ENCODE measurements at places on chromosomes 4 and X.

- no peak for DNase-seq
These were observed 40.0 kb downstream of the CHRDL1 start for GRCh38 chrX:110755611-110756010.

GRCh38 chrX:3468031-3468430, 121.6 kb upstream of the MXRA5 start:
- no peak for DNase-seq

- no peak for DNase-seq
These were observed 7.2 kb upstream of the PNMA3 start for GRCh38 chrX:153049093-153049492.

DNA sequence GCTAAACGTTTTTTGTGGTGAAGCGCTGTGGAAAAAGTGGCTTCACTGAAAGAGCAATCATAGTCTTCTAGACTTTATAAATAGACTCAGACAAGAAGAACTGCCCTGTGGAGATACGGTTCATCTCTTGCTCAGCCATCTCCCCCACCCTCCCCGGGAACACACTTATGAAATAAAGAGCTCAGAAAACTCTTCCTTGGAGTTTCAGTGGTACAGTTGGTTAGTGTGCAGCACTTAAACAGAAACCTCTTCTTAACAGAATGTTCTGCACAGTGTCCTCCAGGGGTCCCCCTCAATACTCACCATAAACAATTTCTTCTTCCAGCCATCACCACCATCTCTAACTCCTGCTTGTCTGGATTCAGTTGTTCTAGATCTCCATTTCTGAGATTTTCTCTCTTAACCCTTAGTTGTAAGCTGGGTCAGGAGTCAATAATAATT, 313.0 kb downstream of the ARHGAP10 start:
- DNase-seq: no peak

DNA sequence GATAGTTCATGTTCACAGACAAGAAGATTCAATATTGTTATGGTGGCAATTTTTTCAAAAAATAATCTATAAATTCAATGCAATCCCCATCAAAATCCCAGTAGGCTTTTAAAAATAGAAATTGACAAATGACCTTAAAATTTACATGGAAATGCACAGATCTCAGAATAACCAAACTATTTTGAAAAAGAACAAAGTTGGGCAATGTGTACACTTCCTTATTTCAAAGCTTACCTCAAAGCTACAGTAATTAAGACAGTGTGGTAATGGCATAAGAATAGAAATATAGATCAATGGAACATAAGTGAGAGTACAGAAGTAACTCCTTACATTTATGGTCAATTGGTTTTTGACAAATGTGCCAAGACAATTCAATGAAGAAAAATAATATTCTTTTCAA, 39.0 kb downstream of the FRMD7 start:
- DNase-seq: no peak

GRCh38 chrX:129557844-129558480, 17.9 kb downstream of the OCRL start:
- no peak for DNase-seq

DNA sequence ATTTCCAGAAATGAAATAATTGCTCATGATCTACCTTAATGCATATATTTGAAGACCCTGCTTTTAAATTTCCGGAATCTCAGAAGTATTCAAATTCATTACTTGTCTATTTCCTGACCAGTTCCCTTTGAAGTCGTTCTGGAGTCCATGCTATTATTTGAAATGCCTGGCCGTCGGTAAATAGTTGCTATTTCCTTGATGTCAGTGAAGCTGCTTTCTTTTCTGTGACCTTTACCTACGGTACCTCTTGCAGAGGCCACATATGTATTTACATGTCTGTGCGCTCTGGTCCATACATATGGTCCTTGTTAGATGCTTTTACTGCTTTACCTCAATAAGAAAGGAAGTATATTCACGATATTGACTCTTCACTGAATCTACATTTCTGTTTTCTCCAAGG, 199.7 kb downstream of the PAPSS1 start:
- DNase-seq: no peak
